Smooth muscle cell of bladder (primary cell): ENCODE measurements at places on chromosomes 4 and X. TPM values are rescaled to one million over a fixed set of nuclear protein-coding genes. Genes with fewer than 3 reads are reported as not detected.

The SHROOM2 gene
- under 0.01 TPM in 2 replicates for total RNA-seq

The GCNA gene
- 1.5 and 2.0 TPM in 2 replicates for total RNA-seq

The MAGEA1 gene
- total RNA-seq: 0.14 TPM in 1 of 2 replicates, not detected in the other

The MAGEA6 gene
- under 0.01 TPM in 1 of 2 replicates, not detected in the other for total RNA-seq

The L1CAM gene
- total RNA-seq: 0.28 TPM in 2 replicates

The PDLIM5 gene
- total RNA-seq: 32.6 and 64.7 TPM in 2 replicates

The PAGE2B gene
- 0.28 TPM in 1 of 2 replicates, not detected in the other for total RNA-seq

The SLC26A1 gene
- 0.18 and 0.28 TPM in 2 replicates for total RNA-seq

The HPGDS gene
- total RNA-seq: not detected in 2 replicates

The SUPT20HL2 gene
- 0.09 and 0.14 TPM in 2 replicates for total RNA-seq

The RASL11B gene
- 0.28 and 1.1 TPM in 2 replicates for total RNA-seq

The VCX gene
- total RNA-seq: not detected in 2 replicates
